ENCODE measurements at places on chromosomes 2 and 18. TPM values are rescaled to one million over a fixed set of nuclear protein-coding genes. Genes with fewer than 3 reads are reported as not detected.

The SLC16A14 gene
- 0.19 TPM for total RNA-seq

The CENPO gene
- total RNA-seq: 58.3 TPM

The FZD7 gene
- total RNA-seq: 41.4 TPM

The CRYGD gene
- not detected for total RNA-seq

The FSIP2 gene
- total RNA-seq: 0.09 TPM

The CCL20 gene
- total RNA-seq: 3.5 TPM

DNA sequence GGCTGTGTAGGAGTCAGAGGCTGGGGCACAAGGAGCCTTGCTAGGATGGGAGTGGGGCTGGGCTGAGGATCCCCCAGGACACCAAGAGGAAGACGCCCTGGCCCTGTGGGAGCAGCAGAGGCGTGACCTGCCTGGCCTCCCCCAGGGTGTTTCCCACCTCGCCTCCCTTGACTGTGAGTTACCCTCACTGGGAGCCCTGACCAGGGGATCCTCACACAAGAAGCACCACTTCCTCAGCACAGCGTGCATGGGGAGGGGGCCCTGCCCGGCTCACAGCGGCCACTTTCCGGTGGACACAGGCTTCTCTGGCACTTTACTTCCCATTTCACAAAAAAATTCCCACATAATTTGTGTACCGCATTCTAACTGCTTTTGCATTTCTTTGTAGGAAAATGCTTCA lies 187.7 kb downstream of the EIPR1 start:
- DNase-seq: no peak

DNA sequence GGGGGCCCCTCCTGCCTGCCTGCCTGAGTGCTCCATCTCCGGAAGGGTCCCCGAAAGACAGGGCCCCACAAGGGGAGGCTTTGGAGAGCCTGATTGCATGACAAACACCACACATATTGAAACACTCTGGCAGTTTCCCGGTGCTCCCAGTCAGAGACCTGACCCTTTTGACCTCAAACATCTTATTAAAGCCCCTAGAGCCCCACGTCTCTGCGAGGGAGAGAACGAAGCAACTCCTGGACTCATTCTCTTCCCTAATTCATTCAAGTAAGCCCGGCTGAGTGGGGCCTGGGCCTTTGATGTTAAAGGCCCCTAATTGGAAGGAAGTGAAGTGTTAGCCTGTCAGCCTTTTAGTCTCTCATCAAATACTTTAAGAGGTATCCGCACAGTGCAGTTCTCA lies 335.6 kb downstream of the CYRIA start:
- DNase-seq: peak; percentile 70

DNA sequence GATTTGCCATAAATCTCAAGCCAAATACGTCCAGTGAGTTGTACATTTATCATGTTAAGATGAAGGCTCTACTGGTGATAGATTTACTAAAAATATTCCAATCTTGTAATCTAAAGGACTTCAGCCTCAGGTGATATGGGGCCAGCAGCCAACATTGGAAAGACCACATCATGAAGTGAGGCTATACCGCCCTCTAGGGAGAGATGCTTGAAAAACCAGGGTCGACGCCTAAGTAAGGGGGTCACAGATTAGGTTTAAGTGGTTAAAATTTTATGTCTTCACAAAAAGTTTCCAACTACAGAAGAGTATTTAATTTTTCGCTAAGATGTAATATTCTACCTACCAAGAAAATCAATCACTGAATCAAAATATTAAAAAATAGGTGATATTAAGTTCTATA lies 33.3 kb downstream of the DOCK10 start:
- no peak for DNase-seq

DNA sequence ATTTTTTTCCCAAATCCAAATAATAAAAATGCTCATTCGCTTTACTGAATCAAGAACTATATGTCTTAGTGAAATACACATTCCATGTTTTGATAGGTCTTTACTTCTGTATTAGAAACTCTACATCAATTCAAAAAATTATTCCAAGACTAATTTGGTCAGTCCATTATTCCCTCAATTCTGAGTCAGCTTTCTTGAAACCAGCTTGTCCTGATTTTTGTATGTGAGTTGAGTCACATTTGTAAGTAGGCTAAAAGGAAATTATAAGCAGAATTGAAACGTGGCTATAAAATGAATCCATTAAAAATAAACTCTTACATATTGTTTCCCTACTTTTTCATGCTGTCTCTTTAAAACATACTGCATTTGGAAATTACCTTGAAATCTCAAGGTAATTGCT lies 113.0 kb downstream of the DNER start:
- DNase-seq: no peak

DNA sequence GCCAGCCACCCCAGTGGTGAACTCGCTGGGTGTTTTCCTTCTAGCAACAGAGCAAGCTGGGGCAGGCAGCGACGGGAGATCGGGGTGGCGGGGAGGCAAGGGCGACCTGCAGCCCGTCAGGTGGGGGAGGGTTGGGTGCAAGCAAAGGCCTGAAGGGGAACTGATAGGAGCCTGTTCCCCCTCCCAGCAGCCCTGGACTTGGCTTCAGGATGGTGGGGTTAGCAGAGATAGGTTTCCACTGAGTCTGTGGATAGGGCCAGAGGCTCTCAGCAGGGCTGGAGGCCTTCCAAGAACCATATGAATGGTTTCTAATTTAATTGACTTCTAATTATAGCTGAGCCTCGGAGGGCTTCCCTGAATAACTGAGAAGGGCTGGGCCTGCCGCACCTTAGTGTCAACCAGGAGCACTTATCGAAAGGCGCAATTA lies 55.3 kb downstream of the EDAR start:
- no peak for DNase-seq

Measured in Caco-2 (cell line).